ENCODE measurements at places on chromosomes 5 and 9. TPM values are rescaled to one million over a fixed set of nuclear protein-coding genes. Genes with fewer than 3 reads are reported as not detected.

GMCL2 gene
- not detected for total RNA-seq

PCDH12 gene
- not detected for total RNA-seq

FAM81B gene
- total RNA-seq, result not detected

CXCL14 gene
- 0.37 TPM for total RNA-seq

IFNA2 gene
- not detected for total RNA-seq

EDIL3 gene
- 0.14 TPM for total RNA-seq

PROB1 gene
- 0.12 TPM for total RNA-seq

DBH gene
- not detected for total RNA-seq
